ENCODE measurements at places on chromosomes 12 and 14.

DNA sequence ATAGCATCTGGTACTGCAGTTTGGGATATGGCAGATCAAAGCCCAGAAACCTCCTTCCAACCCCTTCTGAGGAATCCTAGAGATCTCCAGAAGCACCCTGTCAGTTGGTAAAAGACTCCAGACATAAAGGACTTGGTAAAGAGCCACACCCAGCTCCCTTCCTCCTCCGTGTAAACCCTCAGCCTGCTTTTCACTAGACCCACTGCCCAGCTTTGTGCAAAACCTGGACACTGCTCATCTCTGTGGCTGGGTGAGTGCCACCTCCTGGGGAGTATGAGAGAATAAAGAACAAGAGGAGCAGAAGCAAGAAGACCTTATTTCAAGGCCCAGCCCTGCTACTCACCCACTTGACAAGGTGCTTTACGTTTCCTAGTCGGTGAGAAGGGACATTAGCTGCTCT, 33.0 kb downstream of the ANO2 start:
- DNase-seq: no peak

- no peak for DNase-seq
These were observed 119.1 kb downstream of the CACNA1C start for GRCh38 chr12:2171672-2172426.

- DNase-seq: no peak
These were observed 127.3 kb upstream of the CCND2 start for GRCh38 chr12:4145990-4146859.

DNA sequence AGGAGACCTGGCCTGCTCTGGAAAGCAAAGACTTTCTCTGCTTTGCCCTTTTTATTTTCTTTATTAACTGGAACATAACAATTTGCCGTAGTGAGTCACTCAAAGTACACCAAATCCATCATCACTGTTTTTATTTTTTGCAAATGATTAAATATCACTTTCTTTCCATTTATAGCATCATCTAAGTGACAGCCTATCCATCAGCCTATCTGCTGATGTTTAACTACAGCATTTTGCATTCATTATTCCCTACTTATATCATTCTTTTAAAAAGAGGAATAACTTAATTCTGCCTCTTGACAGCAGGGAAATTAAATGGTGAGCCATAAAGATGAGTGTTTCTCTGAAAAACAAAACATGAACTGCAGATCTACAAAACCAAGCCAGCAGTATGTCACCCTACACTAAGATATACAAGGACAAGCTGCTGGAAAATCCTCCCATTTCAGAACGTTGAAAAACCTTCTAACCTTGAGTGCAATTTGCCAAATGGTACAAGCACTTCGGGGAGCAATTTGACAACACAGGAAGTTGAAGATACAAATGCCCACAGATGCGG, 821.3 kb upstream of the TMEM132C start:
- DNase-seq: no peak

DNA sequence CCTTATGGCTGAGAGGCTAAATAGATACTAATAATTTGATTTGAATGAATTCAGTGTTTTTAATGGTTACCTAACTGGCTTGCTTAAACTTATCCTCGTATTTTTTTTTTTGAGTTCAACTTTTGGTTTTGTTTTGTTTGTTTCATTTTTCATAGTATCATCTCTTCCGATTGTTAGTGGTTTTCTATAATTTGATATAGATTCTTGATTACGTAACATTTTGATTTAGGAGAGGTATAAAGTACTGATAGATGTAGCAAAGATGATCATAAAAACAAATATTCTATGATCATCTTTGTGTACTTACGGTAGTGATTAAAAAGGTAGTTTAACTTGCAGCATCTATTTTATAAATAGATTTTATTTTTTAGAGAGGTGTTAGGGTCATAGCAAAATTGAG, 93.0 kb downstream of the ALX1 start:
- no peak for DNase-seq

DNA sequence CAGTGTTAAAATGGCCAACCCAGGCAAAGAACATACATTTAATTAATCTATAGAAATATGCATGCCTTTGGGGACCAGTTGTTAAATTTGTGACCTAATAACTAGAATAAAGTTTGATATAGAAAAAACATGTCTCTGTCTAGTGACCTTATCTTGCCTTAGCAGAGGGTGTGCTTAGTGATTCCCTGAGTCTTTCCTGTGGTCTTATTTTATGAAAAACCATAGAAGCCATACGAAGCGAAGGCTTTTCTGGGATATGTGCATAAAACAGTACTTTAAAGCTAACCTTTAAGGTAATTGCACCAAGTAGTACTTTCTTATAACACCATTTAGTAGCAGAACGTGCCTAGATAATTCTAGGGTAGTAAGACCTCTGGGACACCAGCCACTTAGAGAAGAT, 379.4 kb downstream of the ZFP36L1 start:
- DNase-seq: no peak

DNA sequence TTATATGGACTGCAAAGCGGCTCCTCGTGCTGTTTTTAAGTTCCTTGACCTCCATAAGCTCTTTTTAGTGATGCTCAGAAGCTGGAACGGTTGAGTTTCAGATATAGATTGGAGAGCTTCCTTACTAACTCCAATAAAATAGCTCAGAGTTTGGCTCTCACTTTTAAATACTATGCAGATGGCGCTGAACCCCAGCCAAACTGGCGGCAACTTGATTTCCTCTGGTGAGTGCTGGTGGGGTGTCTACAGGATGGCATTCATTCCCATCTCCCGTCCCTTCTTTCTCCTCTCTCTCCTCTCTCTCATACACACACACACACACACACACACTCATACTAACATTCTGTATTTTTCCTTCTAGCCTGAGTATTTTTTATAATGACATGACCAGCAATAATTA, 346.3 kb downstream of the ETNK1 start:
- DNase-seq: no peak

- no peak for DNase-seq
These were observed 534 bp downstream of the PPP2R3C start for GRCh38 chr14:35121026-35121886.

DNA sequence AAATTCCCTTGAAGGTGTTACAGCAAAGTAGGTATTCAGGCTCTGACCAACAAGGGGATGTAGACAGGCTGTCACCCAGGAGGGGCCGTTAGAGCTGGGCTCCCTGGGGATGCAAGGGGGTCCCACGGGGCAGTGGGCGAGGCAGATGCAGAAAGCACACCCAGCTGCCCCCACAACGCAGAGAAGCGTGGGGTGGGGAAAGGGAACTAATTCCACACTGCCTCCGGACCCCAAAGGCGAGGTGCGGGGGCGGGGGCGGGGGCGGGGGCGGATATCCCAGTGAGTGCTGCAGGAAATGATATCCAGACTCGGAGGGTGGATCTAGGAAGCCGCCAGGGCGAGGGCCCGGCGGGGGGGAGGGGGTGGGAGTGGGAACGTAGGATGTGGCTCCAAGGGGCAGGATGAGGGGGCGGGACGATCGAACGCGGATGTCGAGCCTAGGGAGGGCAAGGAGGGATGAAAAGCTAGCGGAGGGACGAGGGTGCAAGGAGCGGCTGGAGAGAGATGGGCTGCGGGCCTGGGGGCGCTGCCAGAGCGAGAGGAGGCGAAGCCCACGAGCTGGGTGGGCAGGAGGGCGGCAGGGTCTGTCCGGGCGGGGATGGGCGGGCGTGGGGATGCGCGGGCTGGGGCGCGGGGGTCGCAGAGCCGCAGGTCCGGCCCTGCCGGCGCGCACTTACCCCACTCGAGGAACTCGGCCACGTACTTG, 874 bp downstream of the CDC42BPB start:
- no peak for DNase-seq

DNA sequence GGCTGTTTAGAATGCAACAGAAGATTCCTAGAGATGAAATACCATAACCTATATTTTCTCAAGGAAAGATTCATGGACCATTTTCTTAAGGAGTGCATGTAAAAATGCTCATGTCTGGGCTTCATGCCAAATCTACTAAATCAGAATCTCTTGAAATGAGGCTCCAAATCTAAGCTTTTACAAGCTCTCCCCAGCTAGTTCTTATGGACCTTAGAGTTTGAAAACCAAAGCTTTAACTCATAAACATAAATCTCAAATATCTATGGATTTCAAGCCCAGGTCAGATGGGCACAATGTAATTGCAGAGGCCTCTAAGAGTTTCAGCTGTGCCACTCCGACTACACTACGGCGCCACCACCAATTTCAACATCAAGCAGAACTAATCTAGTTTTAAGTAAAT, 117.3 kb upstream of the CAND1 start:
- DNase-seq: no peak

DNA sequence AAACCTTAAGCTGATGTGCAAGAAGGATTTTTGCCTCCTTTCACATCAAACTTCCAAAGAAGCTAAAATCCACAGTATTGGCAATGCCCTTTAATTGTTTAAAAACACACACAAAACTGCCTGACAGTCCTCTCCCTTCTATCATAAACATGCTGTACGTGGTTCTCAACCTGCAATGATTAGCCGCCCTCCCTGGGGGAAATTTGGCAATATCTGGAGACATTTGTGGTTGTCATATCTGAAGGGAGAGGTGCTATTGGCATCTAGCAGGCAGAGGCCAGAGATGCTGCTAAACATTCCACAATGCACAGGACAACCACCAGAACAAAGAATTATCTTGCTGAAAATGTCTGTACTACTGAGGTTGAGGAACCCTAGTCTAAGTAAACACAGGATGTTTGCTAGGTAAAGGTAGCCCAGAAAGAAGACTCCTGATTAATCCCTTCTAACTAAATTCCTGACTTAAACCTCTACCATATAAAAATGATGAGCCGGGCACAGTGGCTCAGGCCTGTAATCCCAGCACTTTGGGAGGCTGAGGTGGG, 1.2 kb downstream of the ACOT6 start:
- DNase-seq: no peak

DNA sequence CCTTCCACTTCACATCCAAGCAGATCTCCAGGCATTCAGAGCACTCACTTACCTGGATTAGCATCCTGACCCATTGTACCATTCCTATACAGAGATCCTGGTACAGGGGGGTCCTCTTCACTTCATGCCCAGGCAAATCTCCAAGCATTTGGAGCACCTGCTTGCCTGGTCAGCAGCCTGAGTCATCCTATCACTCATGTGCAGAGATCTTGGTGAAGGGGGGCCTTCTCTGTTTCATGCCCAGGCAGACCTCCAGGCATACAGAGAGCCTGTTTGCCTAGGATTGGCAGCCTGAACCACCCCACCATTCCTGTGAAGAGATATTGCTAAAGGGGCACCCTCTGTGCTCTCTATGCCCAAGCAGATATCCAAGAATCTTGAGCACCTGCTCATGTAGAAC, 111.1 kb upstream of the CCDC175 start:
- DNase-seq: no peak

DNA sequence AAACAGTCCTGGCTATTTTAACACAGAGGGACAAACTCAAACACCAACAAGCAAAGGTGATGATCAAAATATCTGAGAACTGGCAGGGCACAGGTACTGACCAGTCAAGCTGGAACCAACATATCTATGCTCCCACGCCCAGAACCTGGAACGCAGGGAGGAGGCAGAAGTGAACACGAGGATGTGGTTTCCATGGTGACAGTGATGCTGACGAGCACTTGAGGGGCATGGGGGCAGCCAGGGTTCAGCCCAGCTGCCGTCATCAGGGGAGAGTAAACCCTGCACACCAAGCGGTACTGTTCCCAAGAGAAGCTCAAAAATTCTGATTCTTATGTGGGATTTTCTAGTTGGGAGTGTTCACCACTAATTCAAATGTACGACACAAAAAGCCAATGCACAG, 113.6 kb upstream of the SFSWAP start:
- no peak for DNase-seq

DNA sequence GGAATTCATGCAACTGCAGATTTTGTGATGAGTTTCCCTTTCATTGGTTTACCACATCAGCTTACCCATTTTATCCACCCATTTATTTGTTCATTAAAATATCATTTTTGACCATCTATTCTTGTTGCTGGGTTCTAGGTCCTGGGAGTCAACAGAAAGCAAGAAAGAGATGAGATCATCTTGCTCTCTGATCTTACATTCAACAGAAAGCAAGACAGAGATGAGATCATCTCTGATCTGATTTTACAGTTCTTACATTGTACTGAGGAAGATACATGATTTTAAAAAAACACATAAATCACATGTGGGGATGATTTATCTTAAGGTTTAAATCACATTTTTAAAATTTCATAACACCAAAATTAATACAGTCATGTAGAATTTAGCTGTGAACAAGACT, 2.3 kb downstream of the TAS2R46 start:
- no peak for DNase-seq

DNA sequence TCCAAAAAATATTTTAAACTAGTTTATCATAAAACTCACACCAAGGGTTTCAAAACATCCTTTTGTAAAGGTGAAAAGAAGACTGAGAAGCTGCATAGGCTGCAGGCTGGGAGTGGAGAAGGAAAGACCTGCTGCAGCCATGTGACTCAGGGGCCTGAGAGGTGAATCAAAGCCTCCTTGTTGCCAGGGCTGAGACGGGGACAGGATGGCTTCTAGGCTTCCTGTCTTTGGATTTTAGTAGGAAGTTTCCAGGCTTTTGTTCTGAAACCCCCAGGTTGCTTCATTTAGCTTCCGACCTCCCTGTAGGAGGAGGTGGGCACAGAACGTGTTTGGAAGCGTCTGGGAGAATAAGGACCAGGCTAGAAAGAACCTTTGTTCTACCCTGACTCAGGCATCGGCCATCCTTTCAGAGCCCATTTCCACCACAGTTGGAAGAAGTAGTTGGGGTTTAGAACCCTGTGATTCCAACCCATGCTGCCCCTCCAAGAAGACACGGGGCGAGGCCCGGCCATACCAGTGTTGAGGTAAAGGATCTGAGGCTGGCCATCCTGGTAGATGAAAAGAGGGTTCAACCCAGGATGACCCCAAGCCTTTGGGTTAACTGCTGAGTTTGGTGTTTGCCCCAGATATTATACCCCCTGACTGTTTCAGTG, 122.4 kb downstream of the SLC25A47 start:
- DNase-seq: no peak

DNA sequence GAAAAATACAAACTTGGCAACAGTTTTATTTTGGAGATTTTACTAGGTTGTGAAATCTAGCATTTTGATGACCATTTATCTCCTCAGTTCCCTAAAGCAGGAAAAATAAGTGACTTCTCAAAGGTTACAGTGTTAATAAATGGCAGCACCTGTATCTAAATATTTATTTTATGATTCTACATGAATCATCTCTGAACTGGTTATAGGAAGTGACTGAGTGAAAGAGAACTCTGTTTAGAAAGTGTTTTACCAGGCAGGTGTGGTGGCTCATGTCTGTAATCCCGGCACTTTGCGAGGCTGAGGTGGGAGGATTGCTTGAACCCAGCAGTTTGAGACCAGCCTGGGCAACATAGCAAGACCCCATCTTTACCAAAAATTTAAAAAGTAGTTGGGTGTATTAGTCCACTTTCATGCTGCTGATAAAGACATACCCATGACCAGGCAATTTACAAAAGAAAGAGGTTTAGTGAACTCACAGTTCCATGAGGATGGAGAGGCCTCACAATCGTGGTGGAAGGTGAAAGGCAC, 26.3 kb downstream of the MIPOL1 start:
- DNase-seq: no peak

DNA sequence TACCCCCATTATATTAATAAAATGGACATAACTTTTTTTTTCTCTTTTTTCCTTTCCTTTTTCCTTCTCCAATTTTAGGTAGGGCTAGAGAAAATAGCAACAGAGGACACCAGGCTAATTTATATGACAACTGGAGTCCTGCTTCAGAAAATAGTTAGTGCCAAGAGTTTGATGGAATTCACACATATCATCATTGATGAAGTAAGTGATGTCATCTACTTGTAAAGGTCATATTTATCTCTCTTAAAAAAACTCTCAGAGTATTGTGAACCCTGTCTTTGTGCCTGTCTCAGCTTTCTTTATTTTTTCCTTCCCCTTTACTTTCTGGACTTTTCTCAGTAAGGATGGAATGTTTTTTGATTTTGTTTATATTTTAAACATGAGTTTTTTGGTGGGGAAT, 24.3 kb upstream of the RD3L start:
- no peak for DNase-seq

- peak; percentile 84 for DNase-seq
These were observed 26.5 kb downstream of the ZBTB42 start for GRCh38 chr14:104827177-104828055.

Data from Karpas-422 (cell line).